ENCODE measurements at places on chromosomes 5 and 9.

DNA sequence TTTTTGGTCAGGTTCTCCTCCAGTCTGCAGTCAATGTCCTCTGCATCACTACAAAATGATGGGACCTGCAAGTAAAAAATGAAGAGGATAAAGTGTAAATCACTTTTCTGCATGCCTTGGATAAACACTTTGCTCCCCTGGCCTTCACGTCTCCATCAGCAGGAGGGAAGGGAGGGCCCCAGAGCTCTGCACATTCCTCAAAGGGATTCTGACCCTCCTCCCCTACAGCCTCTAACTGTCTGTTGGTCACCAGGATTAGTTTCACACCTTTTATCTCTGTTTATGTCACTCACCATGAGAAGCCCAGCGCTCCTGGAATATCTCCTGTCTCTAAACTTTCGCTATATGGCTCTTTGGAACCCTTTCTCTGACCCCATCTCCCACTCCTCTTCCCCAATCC is 103.3 kb downstream of the SVEP1 start:
- DNase-seq = no peak

DNA sequence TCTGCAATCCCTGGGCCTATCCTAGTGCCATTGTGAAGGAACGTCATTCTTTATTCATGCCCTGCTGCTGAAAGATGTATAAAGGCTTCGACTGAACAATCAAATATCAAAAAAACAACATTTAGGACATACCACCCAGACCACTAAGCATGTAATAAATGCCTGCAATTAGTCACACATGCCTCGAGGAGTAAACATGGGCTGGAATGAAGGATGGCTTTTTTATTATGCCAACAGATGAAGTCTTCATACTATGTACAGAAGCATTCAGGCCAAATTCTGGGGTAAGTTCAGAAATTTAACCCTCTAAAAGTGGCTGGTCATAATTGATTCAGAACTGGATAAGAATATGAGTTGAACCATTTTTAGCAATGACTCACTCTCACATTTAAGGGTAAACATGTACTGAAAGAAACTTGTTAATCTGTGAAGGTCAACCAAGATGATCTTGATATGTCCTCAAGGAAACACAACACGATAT is 38.1 kb downstream of the FAM240B start:
- DNase-seq = no peak

DNA sequence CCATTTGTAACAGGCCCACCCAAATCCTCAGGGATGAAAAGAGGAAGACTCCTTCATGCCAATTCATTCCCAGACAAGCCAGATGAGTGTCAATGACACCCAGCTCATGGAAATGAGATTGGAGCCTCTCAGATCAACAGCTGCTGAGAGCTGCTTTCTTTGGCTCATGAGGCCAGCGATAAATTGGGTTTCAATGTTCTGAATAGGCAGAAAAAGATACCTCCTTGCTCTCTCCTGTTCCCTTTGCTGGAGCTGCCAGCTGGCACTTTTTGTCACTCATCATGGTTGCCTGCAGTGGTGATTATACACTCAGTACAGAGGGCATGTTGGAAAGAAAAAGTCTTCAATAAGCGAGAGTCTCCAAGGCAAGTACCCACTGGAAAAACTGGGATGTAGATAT is 47.1 kb downstream of the SH3RF2 start:
- no peak for DNase-seq

DNA sequence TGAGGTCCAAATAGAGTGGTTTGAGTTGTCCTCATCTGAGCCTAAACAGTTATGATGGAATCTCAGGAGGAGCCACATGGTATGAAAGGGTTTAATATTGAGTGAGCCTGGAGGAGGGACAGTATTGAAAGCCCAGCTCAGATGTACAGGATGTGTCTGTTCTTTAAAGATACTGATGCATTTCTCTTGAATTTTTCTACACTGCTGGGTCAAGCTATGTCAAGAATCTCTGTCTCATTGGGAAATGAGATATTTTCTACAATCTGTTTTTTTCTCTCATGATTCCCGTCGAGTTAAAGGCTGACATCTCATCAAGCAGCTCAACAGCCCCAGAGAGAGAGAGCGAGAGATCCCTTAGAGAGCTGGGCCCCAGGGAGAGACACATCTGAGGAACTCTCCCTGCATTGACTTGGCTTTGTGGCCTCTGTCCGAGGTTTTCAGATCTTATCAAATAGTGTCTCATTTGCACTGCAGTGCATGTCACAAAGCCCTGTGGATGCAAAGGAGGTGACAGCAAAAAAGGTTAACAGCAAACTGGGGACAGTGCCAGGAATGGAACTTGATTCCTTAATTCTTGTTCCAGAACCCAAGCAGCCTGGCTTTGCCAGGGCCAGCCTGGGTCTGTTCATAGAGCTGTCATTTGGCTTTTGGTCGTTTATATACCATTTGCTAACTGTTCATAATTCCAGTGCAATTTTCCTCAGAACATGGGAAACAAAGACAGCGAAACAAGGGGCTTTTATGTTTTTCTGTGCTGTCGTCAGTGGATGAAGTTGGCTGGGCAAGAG is 19.0 kb upstream of the ACTBL2 start:
- DNase-seq = no peak

GRCh38 chr5:166062719-166063118 is 2228.7 kb upstream of the WWC1 start:
- no peak for DNase-seq

- no peak for DNase-seq
Measured at GRCh38 chr5:36363101-36363500, 61.4 kb upstream of the RANBP3L start.

- peak; percentile 33 for DNase-seq
Measured at GRCh38 chr5:132385326-132386105, 16.0 kb downstream of the SLC22A5 start.

All from activated CD4-positive, CD25-positive, alpha-beta regulatory T cell (primary cell).